ENCODE measurements at places on chromosomes 1 and 21. TPM values are rescaled to one million over a fixed set of nuclear protein-coding genes. Genes with fewer than 3 reads are reported as not detected.

- DNase-seq: no peak
Observed at GRCh38 chr1:92953491-92953890, 7.8 kb downstream of the DIPK1A start.

- no peak for DNase-seq
Observed at GRCh38 chr1:67555461-67556296, 125.5 kb upstream of the SERBP1 start.

DNA sequence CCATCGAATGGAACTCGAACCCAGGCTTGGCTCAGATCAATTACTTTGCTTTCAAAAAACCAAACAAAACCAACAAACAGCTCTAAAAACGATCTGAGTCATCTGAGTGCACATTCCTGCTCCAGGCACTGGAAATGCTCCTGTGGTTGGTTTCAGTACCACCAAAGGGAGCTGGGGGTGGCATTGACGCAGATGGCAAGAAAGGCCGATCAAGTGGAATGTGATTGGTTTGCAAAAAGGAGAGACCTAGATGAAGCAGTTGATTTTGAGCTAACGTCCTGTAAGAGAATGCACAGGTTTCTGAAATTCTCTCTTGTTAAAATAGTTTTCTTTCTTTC, 39.5 kb downstream of the PIK3CD start:
- no peak for DNase-seq

DNA sequence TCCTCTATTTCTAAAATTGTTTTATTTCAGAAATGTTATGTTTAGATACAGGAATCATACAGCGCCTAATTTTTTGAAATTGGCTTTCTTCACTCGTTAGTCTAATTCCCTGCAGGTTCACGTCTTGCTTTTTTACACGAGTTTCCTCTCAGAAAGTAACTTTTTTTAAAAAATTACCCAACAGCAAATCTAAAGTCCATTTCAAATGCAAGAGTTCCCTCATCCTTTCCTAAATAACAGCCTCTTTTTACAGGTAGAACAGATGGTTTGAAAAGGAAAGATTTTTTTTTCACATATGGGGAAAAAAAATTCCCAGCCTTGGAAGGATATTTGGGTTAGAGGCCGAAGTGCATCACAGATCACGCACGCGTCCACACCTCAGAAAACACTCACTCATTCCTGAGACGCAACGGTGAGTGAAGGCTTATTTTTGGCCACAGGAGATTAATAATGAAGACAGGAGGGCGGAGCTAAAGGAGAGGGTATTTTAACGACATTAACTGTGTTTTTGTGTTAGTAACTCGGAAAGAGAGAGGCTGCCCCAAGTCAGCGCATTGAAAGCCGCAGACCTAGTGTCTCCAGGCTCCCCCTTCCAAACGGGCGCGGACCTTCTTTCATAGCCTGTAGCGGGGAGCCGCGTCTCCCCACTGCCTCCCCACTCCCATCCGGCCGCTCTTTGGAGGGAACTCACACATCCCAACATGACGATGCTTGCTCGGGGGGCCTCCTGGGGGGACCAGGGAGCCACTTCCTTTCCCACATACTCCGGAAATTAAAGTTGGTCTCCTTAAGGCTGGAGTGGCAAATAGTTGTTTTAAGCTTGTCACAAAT, 969 bp upstream of the RIPK4 start:
- DNase-seq: no peak

CORT gene
- not detected for total RNA-seq

TEKT2 gene
- total RNA-seq: not detected

Data from right atrium auricular region (tissue), 2 donors.